Umbilical cord (tissue), 2 donors: ENCODE measurements at places on chromosomes 2 and 18. TPM values are rescaled to one million over a fixed set of nuclear protein-coding genes. Genes with fewer than 3 reads are reported as not detected.

DNA sequence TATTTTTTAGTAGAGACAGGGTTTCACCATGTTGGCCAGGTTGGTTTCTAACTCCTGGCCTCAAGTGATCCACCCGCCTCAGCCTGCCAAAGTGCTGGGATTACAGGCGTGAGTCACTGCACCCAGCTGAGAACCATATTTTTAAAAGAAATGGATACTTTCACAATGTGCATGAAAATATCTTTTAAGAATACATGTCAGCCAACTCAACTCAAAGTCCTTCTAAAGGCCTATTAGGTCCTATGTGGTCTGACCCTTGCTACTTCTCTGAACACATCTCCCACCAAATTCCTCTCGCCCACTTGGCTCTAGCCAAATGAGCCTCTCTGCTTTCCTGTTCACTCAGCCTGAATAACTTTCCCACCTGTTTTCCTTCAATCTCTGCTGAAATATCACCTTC is 119.6 kb downstream of the MTX2 start:
- no peak for DNase-seq

The HOXD1 gene
- total RNA-seq, result 0.48 TPM

GRCh38 chr18:34358923-34359322 is 134.2 kb upstream of the NOL4 start:
- DNase-seq, result no peak

DNA sequence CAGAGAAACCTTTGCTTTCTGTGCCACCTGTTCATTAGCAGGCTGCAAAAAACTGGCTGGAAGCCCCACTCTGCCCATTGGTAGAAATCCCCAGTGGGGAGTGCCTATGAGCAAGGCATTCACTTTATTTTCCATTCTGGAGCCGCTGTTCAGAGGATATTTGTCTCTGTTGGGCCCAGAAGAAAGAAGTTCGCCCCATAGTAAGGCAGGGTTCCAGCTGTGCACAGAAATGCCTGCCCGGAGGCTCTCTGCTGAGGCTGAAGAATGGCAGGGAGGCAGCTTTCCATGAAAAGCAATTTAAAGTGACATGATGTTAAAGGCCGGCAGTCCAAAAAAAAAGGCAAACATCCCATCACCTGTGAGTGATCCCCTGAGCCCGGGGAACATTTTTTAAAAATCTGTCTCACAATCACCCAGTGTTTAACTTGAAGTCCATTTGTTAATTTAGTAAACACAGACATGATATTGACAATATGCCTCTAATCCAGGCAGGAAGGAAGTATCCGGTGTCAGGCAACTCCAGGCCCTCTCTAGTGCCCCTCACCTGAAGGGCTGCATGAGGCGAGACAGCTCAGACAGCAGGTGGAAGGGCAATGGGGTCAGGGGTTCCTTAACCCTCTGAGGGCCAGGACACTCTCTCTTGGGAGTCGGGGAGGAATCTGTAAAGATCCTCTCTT is 265.1 kb upstream of the SIX2 start:
- DNase-seq, result no peak

- DNase-seq, result no peak
These were observed 234.4 kb downstream of the LOXHD1 start for GRCh38 chr18:46422552-46423055.

The SOX11 gene
- 10.1 TPM for total RNA-seq

DNA sequence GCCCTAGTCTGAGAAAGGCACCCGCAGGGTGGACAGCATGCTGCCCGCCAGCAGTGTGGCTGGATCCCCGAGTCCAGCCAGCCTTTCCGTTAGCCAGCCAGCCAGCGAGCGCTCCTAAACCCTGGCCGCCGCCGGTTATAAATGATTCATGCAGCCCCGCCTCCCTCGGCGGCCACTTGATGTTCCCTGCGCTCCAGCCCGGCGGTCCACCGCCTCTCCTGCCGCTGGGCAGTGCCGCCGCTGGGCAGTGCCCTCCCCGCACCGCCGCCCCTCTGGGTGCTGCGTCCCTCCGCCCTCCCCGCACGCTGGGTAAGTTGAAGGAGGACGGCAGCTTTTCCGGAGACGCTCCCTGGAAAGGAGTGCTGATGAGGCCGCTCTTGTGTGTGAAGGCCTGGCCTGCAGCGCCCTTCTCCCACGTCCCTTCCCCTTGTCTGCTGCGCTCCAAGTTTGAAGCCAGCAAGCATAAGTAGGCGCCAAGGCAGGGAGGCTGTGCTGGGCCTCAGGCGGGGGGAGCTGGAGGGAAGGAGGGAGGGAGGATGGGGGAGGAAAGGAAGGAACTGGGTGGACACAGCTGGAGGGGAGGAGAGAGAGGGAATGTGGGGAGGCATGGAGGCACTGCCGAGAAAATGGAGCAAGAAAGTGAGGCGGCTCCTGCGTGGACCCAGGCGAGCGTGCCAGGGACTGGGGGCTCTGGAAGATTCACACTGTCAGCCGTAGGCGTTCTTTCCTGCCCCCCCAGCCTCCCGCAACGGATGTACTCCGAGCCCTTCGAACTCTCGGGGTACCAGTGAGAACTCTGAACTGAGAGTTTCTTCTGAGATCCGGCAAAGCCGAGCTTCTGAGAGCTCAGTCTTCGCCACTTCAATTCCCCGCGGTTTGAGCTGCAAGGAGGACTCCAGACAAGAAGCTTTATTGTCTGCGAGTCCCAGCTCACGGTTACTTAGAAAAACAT is 131.9 kb downstream of the GLI2 start:
- peak; percentile 95 for DNase-seq

DNA sequence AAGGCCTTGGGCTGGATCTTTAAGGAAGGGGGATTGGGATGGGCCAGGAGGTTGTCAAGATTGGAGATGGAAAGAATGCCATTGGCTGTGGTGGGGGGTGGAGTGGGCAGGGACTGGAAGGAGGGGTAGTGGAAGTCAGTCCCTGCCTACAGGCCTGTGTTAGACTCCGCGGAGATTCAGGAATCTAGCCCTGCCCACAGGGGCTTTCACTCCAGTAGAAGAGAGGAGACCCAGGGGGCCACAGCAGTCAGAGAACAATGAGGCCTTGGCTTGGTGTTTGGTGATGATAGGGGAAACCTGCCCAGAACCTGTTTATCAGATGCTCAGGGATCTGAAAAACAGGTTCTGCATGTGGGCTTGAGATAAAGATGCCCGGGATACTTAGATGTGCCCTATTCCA is 6.1 kb downstream of the STEAP3 start:
- no peak for DNase-seq

- peak; percentile 50 for DNase-seq
These were observed 940 bp downstream of the XRCC5 start for GRCh38 chr2:216109962-216110614.

The HOXD3 gene
- total RNA-seq, result not detected

- DNase-seq, result no peak
These were observed 431.9 kb downstream of the PLCL1 start for GRCh38 chr2:198236338-198236737.

DNA sequence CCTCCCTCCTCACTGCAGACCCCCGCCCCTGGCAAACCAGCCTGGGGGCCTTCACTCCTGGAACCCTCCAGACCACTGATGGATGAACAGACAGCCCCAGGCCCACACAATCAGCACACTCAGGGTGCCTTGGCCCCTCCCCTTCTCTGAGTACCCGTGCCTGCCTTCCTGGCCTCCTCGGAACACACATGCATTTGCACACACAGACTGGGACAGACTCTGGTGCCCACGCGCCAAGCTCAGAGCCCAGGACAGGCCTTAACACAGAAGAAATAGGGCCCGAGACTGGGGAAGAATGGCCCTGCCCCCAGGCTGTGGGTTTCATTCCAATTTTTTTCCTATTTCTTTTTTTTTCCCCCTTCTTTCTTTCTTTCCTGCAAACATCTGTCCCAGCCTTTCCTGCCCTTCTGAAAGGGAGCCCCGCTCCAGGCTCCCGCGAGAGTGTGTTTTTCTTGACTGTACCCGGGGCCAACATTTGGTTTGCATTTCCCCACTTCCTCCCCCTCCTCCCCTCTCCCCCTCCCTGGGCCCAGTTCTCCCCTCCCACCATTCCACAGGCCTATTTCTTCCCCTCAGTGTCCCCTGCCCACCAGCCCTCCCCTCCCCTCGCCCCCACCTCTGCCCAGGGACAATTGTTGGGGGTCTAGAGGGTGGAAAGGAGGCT is 618 bp upstream of the TNS1 start:
- DNase-seq, result peak; percentile 61

GRCh38 chr2:205166745-205167144 is 515.6 kb upstream of the NRP2 start:
- no peak for DNase-seq

GRCh38 chr2:44719562-44719961 is 221.9 kb upstream of the SIX3 start:
- DNase-seq, result no peak

- peak; percentile 95 for DNase-seq
These were observed 28.4 kb upstream of the CASP8 start for GRCh38 chr2:201231781-201232466.

DNA sequence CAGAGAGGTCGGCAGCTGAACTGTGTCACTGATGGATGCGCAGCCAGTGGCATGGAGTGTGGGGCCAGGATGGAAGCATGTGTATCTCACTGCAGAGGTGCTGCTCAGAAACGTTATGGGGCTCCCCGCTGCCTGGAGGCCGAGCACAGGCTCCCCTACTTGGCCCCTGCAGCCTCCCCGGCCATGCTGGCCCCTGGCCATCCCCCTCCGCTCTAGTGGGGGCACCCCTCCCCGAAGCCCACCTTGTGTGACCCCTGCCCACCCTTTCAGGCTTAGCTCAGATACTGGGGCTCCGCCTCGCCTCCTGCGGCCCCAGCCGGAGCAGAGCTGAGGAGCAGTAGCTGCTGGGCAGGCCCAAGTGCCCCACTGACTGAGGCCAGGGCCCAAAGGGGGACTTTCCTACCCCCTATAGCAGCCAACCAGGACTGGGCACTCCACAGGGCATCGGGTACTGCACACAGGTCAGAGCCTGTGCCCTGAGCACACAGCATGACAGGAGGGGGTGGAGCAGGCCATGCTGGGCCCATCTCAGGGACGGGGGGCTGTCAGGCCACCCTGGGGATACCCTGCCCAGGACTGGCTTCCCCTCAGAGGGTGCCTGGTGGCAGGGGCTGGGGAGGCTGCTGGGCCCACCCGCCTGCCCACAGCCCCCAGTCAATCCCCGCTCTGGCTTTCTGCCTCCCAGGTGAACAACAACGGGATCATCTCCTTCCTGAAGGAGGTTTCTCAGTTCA is 31.3 kb downstream of the SNED1 start:
- no peak for DNase-seq

- no peak for DNase-seq
These were observed 16.4 kb upstream of the CHMP1B start for GRCh38 chr18:11834772-11835171.

The SUMO1 gene
- total RNA-seq, result 73.4 TPM

DNA sequence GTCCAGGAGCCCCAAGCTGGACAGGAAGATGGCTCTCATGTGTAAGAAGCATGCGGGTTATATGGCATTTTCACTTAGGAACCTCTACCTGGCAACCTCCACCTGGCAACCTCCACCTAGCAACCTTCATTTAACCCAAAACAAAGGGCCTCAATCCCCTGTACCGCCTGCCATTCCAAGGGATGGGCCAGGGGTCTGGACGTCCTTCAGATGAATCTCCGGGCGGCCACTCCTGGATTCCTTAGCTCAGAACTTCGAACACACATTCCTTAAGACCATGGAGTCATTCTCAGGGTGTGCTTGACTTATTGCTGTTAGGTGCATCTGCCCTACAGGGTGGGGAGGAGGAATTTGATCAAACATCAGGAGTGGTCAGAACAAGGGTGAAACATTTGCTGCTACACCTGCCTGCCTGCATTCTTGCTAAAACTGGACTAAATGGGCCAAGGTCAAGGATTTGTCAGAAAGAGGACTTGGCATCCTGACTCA is 277.6 kb downstream of the PHLPP1 start:
- DNase-seq, result no peak

GRCh38 chr2:106208874-106209273 is 14.8 kb upstream of the UXS1 start:
- DNase-seq, result no peak

The CNGA3 gene
- total RNA-seq, result 1.2 TPM

DNA sequence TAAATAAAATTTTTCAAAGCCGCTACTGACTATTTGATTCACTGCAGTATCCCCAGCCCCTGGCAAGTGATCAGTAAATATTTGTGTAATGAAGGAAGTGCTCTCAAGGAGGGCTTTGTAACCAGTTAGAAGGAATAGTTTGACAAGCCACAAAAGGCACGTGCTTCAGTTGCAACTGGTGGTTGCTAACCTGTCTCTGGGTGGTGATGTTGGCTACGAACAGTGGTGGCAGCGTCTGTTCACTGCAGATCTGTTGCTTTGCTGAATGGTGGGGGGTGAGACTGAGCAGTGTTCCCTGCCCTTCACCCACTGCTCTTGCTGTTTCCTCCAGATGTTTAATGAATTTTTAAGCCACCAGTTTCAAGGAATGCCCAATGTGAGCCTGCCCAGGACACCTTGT is 73.9 kb upstream of the SIX2 start:
- DNase-seq, result no peak

GRCh38 chr2:218357236-218358177 is 850 bp downstream of the CATIP start:
- no peak for DNase-seq

The ALLC gene
- 0.48 TPM for total RNA-seq

DNA sequence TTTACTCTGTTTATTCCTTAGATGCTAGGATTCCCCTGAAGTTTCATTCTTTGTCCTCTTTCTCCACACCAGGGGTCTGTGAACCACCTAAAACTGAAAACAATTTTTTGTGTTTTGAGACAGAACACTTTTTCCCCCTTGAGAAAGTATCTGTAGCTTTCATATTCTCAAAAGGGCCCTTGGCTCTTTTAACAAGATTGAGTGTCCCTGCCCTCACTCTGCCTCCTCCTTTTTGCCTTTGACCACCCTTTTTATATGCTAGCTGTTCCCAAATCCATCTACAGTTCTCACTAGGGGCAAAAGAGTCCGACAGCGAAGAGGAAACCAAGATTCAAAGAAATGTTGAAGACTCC is 883 bp upstream of the EHBP1 start:
- DNase-seq, result no peak

The CHAC2 gene
- 2.9 TPM for total RNA-seq

GRCh38 chr2:65514555-65515195 is 82.3 kb upstream of the SPRED2 start:
- no peak for DNase-seq

The INHA gene
- total RNA-seq, result not detected
